Right lobe of liver (tissue), 6 donors: ENCODE measurements at places on chromosomes 4 and X. TPM values are rescaled to one million over a fixed set of nuclear protein-coding genes. Genes with fewer than 3 reads are reported as not detected.

The PTCHD1 gene
- under 0.01 TPM for total RNA-seq

The MAOB gene
- 253 TPM for total RNA-seq

The ZCCHC18 gene
- not detected for total RNA-seq

The LARP1B gene
- total RNA-seq = 34.2 TPM

The ALB gene
- 46,361 TPM for total RNA-seq

The SSX4 gene
- not detected for total RNA-seq

The DCAF12L1 gene
- total RNA-seq = not detected

The MAGEB2 gene
- not detected for total RNA-seq

The FAM236A gene
- total RNA-seq = not detected

The BRS3 gene
- total RNA-seq = not detected

The ADGRG2 gene
- total RNA-seq = 1.4 TPM

The NEXMIF gene
- not detected for total RNA-seq

The FRG2 gene
- not detected for total RNA-seq

The REPS2 gene
- total RNA-seq = 15.4 TPM

The GCNA gene
- 0.37 TPM for total RNA-seq

The TMEM35A gene
- total RNA-seq = not detected

The SMS gene
- total RNA-seq = 24.1 TPM

The AP1S2 gene
- total RNA-seq = 11.5 TPM

The RASGEF1B gene
- total RNA-seq = 25.6 TPM

The LAMTOR3 gene
- 19.7 TPM for total RNA-seq

The IL9R gene
- not detected for total RNA-seq

The BEX2 gene
- 2.1 TPM for total RNA-seq

The CDS1 gene
- total RNA-seq = 0.12 TPM

The SLC16A2 gene
- total RNA-seq = 16.7 TPM

The UBA6 gene
- 24.9 TPM for total RNA-seq

The RHOH gene
- total RNA-seq = 1.2 TPM

The CD38 gene
- total RNA-seq = 0.87 TPM

The CLTRN gene
- 10.9 TPM for total RNA-seq

The TNIP3 gene
- not detected for total RNA-seq

The XAGE1B gene
- not detected for total RNA-seq

The ODAPH gene
- not detected for total RNA-seq

The CHIC1 gene
- 1.00 TPM for total RNA-seq

The SH3D19 gene
- 43.9 TPM for total RNA-seq
